Bone marrow (tissue), 2 donors: ENCODE measurements at places on chromosomes 4 and X.

- no peak for DNase-seq
Measured at GRCh38 chr4:88756149-88756548, 58.5 kb upstream of the NAP1L5 start.

DNA sequence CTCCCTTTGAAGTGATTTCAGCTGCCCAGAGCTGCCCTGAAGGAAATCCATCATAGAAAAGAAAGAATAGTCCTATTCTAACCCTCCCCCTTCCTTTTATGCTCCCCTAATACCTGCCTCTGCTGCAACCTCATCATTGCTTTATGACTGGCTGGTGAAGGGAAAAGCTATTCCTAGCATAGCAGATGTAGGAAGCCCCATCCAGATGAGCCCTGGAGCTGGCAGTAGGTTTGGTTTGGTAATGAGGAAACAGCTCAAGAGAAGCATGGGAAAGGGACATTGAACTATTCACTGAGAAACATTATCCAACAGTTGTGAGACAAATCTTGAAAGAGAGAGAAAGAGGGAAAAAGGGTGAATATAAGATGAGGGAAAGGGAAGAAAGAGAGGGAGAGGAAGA is 29.2 kb downstream of the ARSJ start:
- DNase-seq, result no peak

GRCh38 chr4:109589119-109589518 is 29.1 kb downstream of the MCUB start:
- DNase-seq, result no peak

DNA sequence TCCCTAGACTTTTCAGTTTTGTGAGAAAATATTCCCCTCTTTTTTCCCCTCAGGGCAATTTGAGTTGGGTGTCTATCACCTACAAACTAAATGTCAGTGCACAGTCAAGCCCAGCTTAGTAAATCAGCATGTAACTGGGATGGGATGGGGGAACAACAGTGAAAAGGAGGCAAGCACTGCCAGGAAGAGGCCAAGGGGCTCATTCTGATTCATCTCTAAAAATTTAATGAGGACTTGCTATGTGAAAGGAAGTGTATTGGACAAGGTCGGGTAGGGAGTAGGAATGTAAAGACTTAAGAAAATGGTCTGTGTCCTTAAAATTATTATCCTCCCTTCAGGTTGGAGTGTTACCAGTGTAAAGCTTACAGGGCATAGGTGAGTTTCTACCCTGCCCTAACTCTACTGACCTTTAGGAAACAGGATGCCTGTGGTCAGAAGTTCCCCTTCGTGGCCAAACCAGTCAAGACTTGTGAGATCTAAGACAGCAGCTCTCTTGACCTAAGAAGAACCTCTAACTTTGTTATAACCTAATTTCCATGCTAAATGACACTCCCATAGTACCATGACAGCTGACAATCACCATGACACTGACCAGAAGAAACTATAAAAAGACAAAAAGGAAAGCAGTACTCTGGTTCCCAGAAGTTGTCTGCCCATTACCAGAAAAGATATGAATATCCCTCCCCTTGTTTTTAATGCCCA is 194.4 kb upstream of the LDB2 start:
- no peak for DNase-seq

DNA sequence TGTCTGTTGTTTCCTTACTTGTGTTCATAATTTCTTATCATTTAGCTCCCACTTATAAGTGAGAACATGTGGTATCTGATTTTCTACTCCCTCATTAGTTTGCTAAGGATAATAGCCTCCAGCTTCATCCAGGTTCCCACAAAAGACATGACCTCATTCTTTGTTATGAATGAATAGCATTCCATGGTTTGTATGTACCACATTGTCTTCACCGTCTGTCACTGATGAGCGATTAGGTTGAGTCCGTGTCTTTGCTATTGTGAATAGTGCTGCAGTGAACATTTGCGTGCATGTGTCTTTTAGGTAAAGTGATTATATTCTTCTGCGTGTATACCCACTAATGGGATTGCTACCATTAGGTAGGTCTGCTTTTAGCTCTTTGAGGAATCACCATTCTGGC is 624.3 kb upstream of the EPHA5 start:
- no peak for DNase-seq
